ENCODE measurements at places on chromosomes 7 and 10. TPM values are rescaled to one million over a fixed set of nuclear protein-coding genes. Genes with fewer than 3 reads are reported as not detected.

- peak; percentile 72 for DNase-seq
Observed at GRCh38 chr10:123007558-123008354, 839 bp downstream of the IKZF5 start.

DNA sequence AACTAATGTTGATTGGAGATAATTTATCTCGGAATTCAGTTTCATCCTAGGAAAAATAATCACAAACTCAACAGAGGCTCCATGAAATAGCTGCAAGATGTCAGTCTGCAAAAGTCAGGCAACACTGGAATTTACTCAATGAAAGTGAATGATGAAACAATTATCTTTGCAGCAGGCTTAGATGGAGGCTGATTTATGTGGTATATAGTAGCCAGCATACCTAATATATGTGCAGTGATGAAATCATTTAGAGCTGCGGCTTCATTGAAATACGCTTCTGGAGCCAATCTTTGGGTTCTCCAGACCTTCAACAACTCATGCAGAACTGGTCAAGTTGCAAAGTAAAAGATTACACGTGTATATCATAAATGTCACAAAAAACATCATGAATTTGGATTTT lies 113.3 kb downstream of the ITGA8 start:
- DNase-seq, result no peak

GRCh38 chr10:34475274-34475646 lies 339.8 kb downstream of the PARD3 start:
- no peak for DNase-seq

GRCh38 chr10:34677591-34677990 lies 137.5 kb downstream of the PARD3 start:
- no peak for DNase-seq

DNA sequence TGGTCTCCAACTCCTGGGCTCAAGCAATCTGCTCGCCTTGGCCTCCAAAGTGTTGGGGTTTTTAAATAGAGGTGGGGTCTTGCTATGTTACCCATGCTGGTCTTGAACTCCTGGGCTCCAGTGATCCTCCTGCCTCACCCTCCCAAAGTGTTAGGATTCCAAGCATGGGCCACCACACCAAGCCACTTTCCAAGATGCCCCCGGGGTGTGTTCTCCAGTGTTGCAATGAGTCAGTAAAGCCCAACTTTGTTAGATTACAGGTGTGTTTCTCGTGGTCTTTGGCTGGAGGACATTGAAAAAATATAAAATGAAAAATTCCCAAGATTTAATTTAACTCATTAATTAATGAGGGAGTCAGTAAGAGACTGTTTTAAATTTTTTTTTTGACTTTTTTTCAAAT lies 29.2 kb downstream of the TACR2 start:
- DNase-seq, result no peak

- DNase-seq, result no peak
Observed at GRCh38 chr7:103432712-103433111, 13.3 kb downstream of the SLC26A5 start.

DNA sequence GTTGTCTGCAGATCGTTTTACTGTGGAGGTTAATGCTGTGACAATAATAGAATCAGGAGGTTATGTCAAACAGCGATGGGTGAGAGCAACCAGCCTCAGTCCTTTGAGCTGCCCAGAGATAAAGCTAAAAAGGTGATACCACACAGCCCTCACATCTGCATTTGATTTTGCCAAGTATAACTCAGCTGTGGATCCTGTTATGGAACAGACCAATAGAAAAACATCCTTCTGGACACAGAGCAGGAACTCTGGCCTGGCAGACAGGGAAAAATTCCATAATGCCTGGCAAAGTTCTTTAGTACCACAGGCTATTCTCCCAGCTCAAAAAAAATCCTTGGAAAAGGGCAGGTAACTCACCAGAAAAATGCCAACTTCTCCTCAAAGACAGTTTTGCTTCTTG lies 87.1 kb upstream of the PDLIM1 start:
- DNase-seq, result no peak

HTR5A gene
- not detected for total RNA-seq

GNG11 gene
- not detected for total RNA-seq

- no peak for DNase-seq
Observed at GRCh38 chr10:55374917-55375316, 573.9 kb upstream of the PCDH15 start.

DNA sequence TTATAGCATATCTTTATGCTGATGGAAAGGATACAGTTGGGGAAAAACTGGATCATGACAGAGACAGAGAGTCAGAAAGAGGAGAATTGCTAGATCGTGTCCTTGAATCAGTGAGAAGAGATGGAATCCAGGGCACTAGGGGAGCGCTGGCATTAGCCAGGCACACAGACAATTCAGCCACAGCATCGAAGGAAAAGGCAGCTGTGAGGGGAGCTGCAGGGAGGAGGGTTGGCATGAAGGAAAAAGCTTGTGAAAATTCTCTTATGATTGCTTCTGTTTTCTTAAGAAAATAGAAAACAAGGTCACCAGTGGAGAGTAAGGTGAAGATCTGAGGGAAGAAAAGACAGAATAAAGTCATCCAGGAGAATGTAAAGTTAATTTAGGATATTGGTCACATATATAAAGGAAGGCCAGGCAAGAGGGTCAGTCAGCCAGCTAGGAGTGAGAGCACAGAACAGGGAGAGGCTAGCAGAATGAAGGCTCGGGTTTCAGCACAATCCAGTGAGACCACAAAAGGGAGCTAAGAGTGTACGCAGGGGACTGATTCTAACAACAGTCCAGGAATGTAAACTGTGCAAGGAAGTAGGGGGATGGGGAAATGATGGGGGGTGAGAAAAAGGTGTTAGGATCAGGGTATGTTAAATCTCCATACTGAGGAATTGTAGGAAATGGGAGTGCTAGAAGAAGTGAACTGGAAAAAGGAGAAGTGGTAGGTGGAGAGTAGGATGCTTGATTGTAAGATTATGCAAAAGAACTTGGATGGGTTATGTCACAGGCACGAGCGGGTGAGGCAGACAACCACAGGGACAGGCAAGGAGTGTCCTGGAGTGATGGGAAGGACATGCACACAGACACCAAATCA lies 112.0 kb downstream of the RNF32 start:
- DNase-seq, result no peak

GSTO2 gene
- 2.7 TPM for total RNA-seq

GNGT1 gene
- total RNA-seq, result not detected

DNA sequence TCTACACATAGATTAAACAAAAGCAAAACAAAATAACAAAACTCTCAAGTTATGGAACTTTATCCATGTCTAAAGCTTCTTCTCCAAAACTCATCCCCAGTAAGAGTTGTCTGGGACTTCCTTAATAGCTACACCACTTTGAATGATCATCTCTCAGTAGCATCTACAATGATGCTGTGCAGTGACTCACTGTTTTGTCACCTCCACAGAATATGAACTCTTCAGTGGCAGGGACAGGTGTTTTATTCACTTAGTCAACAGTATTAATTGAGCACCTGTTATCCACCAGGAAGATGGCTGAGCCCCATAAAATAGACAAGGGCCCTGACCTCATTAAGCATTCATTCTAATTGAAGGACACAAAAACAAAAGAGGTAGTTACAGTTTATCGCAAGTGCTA lies 350.7 kb downstream of the ELMO1 start:
- no peak for DNase-seq

CCDC3 gene
- not detected for total RNA-seq

DNA sequence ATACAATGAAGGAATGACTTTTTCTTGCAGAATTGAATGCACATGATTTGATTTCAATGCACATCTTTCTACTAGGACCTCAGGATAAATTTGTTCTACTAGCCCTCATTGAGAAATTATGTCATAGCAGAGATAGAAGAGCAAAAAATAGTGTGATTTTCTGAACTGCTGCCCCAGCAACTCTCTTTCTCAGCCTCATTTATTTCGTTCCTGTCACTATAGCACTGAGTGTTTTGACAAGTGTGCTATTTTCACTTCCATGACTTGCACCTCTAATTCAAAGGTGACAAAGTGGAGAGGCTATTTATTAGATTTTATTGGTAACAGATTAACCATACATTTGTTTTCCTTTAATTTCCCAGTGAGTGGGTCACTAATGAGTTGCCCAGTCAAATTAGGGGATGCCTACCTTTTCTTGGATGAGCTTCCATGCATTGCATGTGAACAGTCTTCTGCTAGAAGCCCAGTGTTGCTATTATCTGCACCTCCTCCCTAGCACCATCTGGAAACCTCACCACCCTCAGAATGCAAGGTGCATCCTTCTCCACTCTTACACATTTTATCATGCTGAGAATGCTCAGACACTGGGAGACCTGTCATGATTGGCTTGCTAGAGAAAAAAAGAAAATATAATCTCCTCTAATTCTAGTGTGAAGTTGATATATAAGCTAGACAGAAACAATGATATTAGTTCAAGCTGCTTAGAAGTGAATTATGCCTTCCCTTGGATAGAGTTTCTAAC lies 119.6 kb upstream of the CTTNBP2 start:
- no peak for DNase-seq

DNA sequence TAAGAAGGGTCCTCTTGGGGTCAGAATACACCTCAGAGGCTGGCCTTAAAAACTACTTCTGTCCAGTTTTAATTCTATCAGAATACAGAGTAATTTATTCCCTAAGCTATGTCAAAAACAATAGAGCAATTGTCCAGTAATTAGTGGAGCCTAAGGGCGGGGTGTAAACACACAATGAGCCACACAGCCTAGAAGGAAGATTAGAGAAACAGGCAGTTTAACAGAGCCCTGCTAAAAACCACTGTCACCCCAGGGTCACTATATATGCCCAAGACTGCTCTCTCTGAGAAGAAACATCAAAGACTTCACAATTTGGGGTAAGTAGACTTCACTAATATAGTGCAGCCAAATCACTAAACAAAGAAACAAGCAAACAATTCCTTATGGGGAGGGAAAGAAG lies 27.2 kb upstream of the WNT2 start:
- DNase-seq, result no peak

DNA sequence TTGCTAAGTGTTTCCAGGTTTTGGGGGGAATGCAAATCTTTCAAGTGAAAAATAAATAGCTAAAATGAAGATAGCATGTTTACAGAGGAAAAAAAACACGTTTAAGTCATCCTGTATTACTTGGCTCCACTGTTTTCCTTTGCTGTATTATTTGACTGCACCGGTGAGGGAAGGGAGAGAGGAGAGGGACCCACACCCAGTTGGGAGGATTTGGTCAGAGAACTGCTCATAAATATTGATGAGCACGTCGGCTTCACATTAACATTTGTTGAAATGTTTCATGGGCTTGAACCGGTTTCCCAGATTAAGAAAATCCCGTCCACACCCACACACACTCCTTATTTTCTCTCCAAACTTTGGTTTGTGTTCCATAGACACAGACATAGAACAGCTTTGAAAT lies 493.8 kb upstream of the MGMT start:
- no peak for DNase-seq

SPRN gene
- not detected for total RNA-seq

PRKRIP1 gene
- total RNA-seq, result 33.6 TPM

ARHGEF35 gene
- 2.3 TPM for total RNA-seq

- no peak for DNase-seq
Observed at GRCh38 chr7:92657391-92657790, 67.2 kb upstream of the FAM133B start.

TAS2R5 gene
- total RNA-seq, result 1.8 TPM

GRCh38 chr10:119703903-119704508 lies 21.8 kb upstream of the INPP5F start:
- peak; percentile 46 for DNase-seq

GRCh38 chr10:60175441-60175971 lies 214.2 kb downstream of the ANK3 start:
- no peak for DNase-seq

PRLHR gene
- not detected for total RNA-seq

- peak; percentile 51 for DNase-seq
Observed at GRCh38 chr10:45373003-45373575, 927 bp upstream of the ALOX5 start.

SRI gene
- total RNA-seq, result 169 TPM

DNA sequence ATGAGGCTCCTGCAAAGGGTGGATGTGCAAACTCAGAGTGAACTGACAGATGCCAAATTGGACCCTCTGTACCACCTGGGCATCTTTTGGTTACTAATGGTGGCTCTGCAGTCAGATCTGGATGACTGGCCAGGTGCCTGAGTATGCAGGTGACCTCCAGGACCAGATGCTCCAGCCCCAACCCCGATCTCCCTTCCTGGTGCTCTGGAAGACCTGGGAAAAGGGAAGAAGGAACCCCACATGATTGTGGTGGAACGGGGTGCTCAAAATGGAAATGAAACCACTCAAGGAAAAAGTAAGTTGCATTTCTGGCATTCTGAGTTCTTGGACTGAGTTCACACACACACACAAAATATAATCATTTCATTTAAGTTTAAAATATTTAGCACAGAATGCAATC lies 9.8 kb upstream of the AEBP1 start:
- no peak for DNase-seq

GRCh38 chr10:4303045-4303444 lies 518.0 kb upstream of the KLF6 start:
- no peak for DNase-seq

ACTR3C gene
- 2.9 TPM for total RNA-seq

DNA sequence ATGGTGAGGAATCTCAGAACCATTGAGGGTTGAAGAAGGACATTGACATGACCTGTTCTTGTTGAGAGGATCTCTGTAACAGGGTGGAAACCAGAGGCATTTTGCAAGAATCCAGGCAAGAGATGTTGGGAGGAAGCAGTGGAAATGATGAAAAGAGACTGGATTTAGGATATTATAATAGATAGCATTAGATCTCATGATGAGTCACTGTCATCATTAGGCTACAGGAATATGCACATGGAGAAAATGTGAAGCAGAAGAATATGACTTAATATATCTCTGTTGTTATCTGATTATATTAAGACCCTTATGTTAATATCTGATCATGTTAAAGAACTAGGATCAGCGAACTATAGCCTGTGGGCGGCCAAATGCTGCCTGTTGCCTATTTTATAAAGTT lies 393.0 kb upstream of the MTPN start:
- no peak for DNase-seq

- DNase-seq, result no peak
Observed at GRCh38 chr7:37999673-38000072, 79.2 kb downstream of the EPDR1 start.

DNA sequence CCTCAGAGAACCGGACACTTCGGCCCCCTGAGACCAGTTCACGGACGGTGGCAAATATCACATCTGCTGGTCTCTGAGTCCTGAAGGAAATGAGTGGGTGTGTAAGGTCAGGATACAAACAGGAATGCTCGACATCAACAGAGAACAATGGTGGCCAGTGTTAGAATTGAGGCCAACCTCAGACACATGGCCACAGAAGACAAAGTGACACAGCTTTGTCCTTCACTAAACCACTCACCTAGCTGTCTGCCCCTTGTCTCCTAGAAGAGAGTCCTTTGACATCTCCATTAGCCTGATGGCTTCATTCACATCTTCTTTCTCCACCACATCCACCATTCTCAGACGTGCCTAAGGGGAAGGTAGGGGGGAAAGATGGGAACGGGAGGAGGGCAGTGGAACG lies 4.3 kb downstream of the COPS6 start:
- no peak for DNase-seq

NAT16 gene
- total RNA-seq, result not detected

SNCG gene
- total RNA-seq, result not detected

DNA sequence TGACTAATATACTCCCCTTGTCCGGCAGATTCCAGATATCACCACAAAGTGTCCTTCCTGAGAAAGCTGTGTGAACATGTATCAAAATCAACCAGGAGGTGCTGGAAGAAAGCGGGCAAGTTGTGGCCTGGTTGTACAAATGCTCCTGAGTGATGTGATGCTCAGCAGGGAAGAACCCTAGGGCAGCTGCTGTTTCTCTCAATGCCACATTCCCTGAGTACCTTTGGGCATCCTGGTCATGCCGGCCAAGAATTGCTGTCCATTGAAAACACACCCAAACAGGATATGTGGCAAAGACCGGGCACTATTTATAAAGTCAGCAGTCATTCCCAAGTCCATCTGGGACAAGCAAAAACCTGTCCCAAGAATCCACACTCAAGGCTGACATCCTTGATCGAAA lies 7.8 kb upstream of the ADCY1 start:
- DNase-seq, result no peak

ARL3 gene
- 6.2 TPM for total RNA-seq
